Esophagus muscularis mucosa (tissue), 4 donors: ENCODE measurements at places on chromosomes 11 and 22. TPM values are rescaled to one million over a fixed set of nuclear protein-coding genes. Genes with fewer than 3 reads are reported as not detected.

The CNTF gene
- 1.7 TPM for total RNA-seq

The ROBO4 gene
- 30.0 TPM for total RNA-seq

The TMEM225 gene
- total RNA-seq, result not detected

The CD3D gene
- not detected for total RNA-seq

The MCAM gene
- total RNA-seq, result 987 TPM

The ME3 gene
- 27.5 TPM for total RNA-seq

The C1QTNF4 gene
- total RNA-seq, result 2.2 TPM

The MS4A8 gene
- not detected for total RNA-seq

The SLC5A12 gene
- not detected for total RNA-seq

The SNX32 gene
- 0.42 TPM for total RNA-seq

The SLC6A5 gene
- not detected for total RNA-seq

The DDIAS gene
- total RNA-seq, result 0.17 TPM

The KCNJ11 gene
- not detected for total RNA-seq

The MOGAT2 gene
- not detected for total RNA-seq

The RPLP2 gene
- 813 TPM for total RNA-seq

The BATF2 gene
- 3.5 TPM for total RNA-seq

The GALNT18 gene
- total RNA-seq, result 57.4 TPM

DNA sequence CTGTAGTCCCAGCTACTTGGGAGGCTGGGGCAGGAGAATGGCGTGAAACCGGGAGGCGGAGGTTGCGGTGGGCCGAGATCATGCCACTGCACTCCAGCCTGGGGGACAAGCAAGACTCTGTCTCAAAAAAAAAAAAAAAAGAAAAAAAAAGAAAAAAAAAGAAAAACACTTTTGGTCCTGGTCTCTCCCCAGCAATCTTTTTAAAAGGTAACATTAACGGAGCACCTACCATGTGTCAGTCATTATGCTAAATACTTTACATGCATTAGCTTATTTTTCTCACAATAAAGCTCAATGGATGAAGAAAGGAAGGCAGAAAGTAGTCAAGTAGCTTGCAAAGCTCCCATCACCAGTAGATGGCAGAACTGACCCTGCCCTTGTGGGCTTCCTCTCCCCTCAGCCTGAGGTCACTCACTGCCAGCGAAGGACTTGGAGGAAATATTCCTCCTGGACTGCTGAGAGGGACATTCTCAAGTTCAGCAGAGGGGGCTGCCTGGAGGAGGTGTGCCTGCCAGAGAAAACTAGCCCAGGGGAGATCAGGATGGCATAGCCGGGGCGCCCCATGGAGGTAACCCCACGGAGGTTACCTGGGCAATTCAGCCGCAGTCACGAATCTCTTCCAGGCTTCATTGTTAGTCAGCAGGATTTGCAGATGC is 15.5 kb downstream of the APOL3 start:
- no peak overlapping the region for H3K27ac ChIP-seq
- no peaks in the 10 kb centered on the region for H3K27me3 ChIP-seq
- H3K4me3 ChIP-seq, result no peak overlapping the region
- H3K36me3 ChIP-seq, result peaks cover 31% of the 10 kb centered on the region

- peaks cover 32% of the 10 kb centered on the region for H3K4me1 ChIP-seq
- H3K4me3 ChIP-seq, result no peak overlapping the region
- no peaks in the 10 kb centered on the region for H3K27me3 ChIP-seq
- DNase-seq, result no peak
- no peak overlapping the region for H3K27ac ChIP-seq
Observed at GRCh38 chr11:4641501-4641900, 2.3 kb upstream of the OR51E1 start.

DNA sequence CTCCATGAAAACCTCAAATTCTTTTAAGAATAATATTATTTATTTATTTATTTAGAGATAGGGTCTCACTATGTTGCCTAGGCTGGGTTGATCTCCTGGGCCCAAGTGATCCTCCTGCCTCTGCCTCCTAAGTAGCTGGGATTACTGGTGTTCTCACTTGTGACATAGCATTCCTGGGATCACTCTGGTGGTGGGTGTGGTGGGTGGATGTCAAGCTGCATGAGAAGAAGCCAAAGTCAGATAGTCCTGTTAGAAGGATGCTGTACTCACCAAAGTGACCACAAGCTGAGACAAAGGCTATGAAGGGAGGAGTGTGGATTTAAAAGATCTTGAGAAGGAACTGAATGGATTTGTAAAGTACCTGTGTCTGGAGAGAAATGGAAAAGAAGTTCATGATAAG is 87.9 kb upstream of the SPON1 start:
- DNase-seq, result no peak
- H3K27ac ChIP-seq, result no peak overlapping the region
- no peaks in the 10 kb centered on the region for H3K36me3 ChIP-seq
- no peaks in the 10 kb centered on the region for H3K27me3 ChIP-seq
- H3K4me3 ChIP-seq, result no peak overlapping the region

- DNase-seq, result no peak
- H3K27ac ChIP-seq, result no peak overlapping the region
- H3K27me3 ChIP-seq, result no peaks in the 10 kb centered on the region
- no peak overlapping the region for H3K4me3 ChIP-seq
- no peaks in the 10 kb centered on the region for H3K36me3 ChIP-seq
Observed at GRCh38 chr11:65141896-65142494, 7.7 kb upstream of the SYVN1 start.

DNA sequence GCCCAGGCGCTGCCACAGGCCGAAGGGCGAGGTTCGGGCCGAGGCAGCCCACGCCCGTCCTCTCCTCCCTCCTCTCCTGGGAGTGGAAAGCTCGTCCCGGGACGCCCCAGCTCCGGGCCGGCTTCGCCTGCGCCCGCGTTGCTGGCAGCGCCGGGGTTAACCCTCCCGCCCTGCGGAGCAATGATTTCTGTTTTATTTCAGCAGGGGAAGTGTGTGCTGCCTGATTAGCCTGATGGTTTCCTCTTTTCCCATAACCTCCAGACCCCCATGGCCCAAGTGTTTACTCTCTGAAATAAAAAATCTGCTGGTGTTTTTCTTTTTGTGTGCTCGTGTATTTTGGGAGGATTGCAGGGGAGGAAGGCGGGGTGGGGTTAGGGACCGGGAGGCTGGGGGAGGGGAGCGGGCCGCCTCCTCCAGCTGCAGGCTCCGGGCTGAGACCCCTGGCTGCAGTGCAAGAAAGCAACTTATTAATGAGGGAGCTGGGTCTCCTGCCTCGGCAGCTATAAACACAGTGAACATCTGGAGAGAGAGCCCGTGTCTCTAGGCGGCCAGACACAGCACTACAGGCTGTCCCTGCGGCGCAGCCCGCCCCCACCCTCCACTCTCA is 38.6 kb downstream of the ETS1 start:
- DNase-seq, result no peak
- peak overlapping the region; percentile 66 for H3K27ac ChIP-seq
- peak overlapping the region; percentile 50 for H3K4me3 ChIP-seq
- no peaks in the 10 kb centered on the region for H3K27me3 ChIP-seq
- H3K4me1 ChIP-seq, result peaks cover 55% of the 10 kb centered on the region
- H3K36me3 ChIP-seq, result no peaks in the 10 kb centered on the region

DNA sequence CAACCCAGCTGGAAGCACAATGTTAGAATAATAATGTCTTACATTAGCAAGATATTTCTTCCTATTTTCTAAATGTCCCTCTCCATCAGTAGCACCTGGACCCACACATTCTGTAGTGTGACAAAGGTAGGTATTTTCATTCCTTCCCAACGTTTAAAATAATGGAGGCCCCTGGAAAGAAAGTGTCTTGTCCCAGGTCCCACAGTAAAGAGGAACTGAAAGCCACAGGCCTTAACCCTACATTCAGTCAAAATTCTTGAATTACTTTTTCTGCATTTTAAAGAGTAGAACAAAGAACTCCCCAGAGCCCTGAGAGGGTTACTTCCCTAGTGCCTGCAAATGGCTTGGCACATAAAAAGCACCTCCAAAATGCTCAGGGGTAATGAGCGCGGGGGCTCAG is 26.3 kb downstream of the OPCML start:
- no peak overlapping the region for H3K27ac ChIP-seq
- no peaks in the 10 kb centered on the region for H3K4me1 ChIP-seq
- no peak overlapping the region for H3K4me3 ChIP-seq
- no peaks in the 10 kb centered on the region for H3K36me3 ChIP-seq

- no peaks in the 10 kb centered on the region for H3K27me3 ChIP-seq
- no peak for DNase-seq
- H3K4me3 ChIP-seq, result no peak overlapping the region
- H3K27ac ChIP-seq, result no peak overlapping the region
Observed at GRCh38 chr11:71204294-71204693, 48.1 kb downstream of the SHANK2 start.

DNA sequence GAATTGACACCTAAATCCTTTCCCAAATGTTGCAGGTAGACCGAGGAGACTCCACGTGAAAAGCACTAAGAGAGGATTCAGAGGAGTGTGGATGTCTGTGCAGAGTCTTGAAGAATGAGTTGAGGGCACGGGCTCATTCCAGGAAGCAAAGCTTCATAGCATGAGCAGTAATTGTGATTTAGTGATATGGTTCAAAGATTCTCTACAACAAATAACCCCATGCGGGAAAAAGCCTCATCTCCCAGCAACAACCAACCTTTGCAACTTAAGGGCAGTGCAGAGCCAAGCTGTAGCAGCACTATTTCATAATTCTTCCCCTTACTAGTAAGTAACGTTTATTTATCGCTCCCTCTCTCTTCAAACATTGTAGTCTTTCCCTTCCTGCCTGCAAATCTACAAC is 87.5 kb upstream of the CLMP start:
- DNase-seq, result no peak
- no peaks in the 10 kb centered on the region for H3K4me1 ChIP-seq
- no peaks in the 10 kb centered on the region for H3K27me3 ChIP-seq
- no peak overlapping the region for H3K27ac ChIP-seq

- H3K27ac ChIP-seq, result no peak overlapping the region
- no peak for DNase-seq
- H3K27me3 ChIP-seq, result no peaks in the 10 kb centered on the region
- peaks cover 10% of the 10 kb centered on the region for H3K36me3 ChIP-seq
- peaks cover 42% of the 10 kb centered on the region for H3K4me1 ChIP-seq
Observed at GRCh38 chr11:74021998-74022397, 13.1 kb upstream of the UCP3 start.

DNA sequence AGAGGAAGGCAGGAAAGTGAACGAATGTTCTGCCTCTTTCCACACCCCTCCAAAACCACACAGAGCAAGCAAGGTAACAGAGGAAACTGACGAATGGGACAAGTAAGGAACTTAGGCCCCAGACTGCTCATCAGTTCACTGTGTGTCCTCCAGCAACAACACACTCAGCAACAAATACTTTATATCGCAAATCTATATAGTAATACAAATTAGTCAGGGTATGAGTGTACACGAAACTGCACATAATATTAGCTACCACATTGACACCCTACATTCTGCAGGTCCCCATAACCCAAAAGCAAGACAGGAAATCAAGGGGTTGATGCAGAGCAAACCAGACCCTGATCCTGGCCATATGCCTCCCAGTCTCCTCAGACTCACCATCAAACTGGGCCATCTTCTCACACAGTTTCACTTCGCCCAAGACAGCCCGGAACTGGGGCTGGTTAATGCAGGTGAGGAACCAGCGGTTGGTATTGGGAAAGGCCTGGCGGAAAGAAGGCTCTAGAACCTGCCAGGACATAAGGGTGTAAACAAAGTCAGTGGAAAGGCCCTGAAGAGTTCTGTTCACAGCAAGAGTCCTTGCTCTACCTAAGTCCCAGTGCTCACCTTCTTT is 6.6 kb downstream of the EEF1G start:
- H3K4me3 ChIP-seq, result no peak overlapping the region
- H3K27ac ChIP-seq, result peak overlapping the region; percentile 9
- no peaks in the 10 kb centered on the region for H3K27me3 ChIP-seq
- peaks cover 100% of the 10 kb centered on the region for H3K36me3 ChIP-seq
- no peak for DNase-seq
- peaks cover 41% of the 10 kb centered on the region for H3K4me1 ChIP-seq

- no peaks in the 10 kb centered on the region for H3K4me1 ChIP-seq
- no peaks in the 10 kb centered on the region for H3K36me3 ChIP-seq
- DNase-seq, result no peak
- H3K27ac ChIP-seq, result no peak overlapping the region
- no peaks in the 10 kb centered on the region for H3K27me3 ChIP-seq
- no peak overlapping the region for H3K4me3 ChIP-seq
Observed at GRCh38 chr11:93225662-93226061, 27.9 kb upstream of the SLC36A4 start.

DNA sequence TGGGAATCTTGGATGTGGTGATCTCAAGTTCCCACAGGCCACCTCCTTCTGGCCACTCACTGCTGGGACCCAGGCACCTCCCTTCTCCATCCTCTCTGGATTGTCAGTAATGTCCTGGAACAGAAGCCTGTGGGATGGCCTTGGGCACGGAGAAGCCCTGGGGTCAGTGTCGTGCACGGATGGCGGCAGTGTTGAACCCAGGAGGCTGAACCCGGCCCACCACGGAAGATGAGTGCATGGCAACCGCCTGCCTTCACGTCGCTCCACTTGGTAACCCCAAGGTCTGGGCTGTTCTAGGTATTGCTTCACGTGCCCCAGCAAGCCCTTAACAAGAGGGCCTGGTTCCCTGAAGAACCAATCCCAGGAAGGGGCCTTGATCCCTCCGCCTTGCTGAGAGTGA is 7.1 kb downstream of the THYN1 start:
- no peak overlapping the region for H3K4me3 ChIP-seq
- DNase-seq, result no peak
- H3K36me3 ChIP-seq, result peaks cover 100% of the 10 kb centered on the region
- H3K27ac ChIP-seq, result no peak overlapping the region
- peaks cover under 1% of the 10 kb centered on the region for H3K4me1 ChIP-seq

DNA sequence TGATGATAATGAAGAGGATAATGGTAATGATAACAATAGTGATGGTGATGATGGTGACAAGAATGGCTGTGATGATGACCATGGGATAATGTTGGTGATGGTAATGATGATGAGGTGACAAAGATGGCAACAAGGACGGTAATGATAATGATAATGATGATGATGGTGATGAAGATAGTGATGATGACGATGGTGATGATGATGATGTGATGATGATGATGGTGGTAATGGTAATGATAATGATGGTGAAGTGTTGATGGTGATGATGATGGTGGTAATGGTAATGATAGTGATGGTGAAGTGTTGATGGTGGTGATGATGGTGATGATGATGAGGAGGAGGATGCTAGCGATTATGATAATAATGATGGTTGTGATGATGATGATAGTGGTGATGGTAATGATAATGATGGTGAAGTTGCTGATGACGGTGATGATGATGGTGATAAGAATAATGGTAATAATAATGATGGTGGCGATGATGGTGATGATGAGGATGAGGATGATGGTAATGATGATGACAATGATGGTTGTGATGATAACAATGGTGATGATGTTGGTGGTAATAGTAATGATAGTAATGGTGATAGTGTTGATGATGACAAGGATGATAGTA is 54.7 kb upstream of the OPCML start:
- no peaks in the 10 kb centered on the region for H3K4me1 ChIP-seq
- no peaks in the 10 kb centered on the region for H3K36me3 ChIP-seq
- no peak overlapping the region for H3K27ac ChIP-seq
- no peak for DNase-seq
- no peak overlapping the region for H3K4me3 ChIP-seq

GRCh38 chr22:25497181-25497641 is 67.3 kb upstream of the GRK3 start:
- peaks cover 13% of the 10 kb centered on the region for H3K4me1 ChIP-seq
- no peak overlapping the region for H3K27ac ChIP-seq
- no peak overlapping the region for H3K4me3 ChIP-seq
- H3K36me3 ChIP-seq, result no peaks in the 10 kb centered on the region

- H3K36me3 ChIP-seq, result no peaks in the 10 kb centered on the region
- H3K4me1 ChIP-seq, result peaks cover 52% of the 10 kb centered on the region
- no peaks in the 10 kb centered on the region for H3K27me3 ChIP-seq
- peak overlapping the region; percentile 100 for H3K27ac ChIP-seq
- no peak for DNase-seq
- peak overlapping the region; percentile 84 for H3K4me3 ChIP-seq
Observed at GRCh38 chr11:65891219-65892136, 1.0 kb downstream of the CCDC85B start.
